Stimulated activated CD4-positive, alpha-beta T cell treated with anti-CD3 and anti-CD28 coated beads, TNF-alpha, amount 100 ng/mL, for 48 hours (primary cell): ENCODE measurements at places on chromosomes 12 and 14.

GRCh38 chr14:68994056-68994455, 15.0 kb upstream of the ACTN1 start:
- DNase-seq, result no peak

GRCh38 chr12:6459004-6459337, 7.1 kb downstream of the TAPBPL start:
- DNase-seq, result no peak

- DNase-seq, result no peak
These were observed 19.9 kb downstream of the SETD3 start for GRCh38 chr14:99460793-99461192.

GRCh38 chr14:68779761-68780323, 13.0 kb downstream of the ZFP36L1 start:
- DNase-seq, result no peak

DNA sequence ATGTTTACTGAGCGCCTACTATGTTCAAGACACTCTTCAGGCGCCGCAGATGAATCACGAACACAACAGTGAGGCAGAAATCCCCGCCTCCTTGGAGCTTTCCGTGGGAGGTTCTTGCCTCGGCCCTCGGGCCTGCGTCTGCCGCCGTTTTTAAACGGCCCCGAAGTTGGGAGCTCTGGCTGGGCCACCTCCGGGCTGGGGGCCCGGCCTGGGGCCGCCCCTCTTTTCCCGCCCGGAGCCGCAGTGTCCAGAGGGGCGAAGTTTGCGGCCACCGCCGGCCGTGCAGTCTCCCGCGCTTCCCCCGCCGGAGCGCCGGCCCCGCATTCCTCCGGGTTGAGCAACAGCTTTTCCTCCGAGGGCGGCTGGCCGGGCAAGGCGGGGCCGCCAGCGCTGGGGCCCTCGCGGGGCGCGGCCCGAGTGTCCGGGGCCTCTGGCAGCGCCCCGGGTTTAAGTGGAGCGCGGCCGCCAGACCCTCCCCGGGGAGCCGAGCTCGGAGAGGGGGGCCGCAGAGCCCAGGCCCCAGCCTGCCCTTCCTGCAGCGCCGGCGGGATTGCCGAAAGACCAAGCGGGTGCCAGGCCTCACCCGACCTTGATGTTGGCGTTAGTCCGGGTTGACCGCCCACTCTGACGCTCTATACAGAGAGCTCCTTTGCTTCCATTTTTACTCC, 18.7 kb upstream of the CTDSP2 start:
- DNase-seq, result peak; percentile 40

DNA sequence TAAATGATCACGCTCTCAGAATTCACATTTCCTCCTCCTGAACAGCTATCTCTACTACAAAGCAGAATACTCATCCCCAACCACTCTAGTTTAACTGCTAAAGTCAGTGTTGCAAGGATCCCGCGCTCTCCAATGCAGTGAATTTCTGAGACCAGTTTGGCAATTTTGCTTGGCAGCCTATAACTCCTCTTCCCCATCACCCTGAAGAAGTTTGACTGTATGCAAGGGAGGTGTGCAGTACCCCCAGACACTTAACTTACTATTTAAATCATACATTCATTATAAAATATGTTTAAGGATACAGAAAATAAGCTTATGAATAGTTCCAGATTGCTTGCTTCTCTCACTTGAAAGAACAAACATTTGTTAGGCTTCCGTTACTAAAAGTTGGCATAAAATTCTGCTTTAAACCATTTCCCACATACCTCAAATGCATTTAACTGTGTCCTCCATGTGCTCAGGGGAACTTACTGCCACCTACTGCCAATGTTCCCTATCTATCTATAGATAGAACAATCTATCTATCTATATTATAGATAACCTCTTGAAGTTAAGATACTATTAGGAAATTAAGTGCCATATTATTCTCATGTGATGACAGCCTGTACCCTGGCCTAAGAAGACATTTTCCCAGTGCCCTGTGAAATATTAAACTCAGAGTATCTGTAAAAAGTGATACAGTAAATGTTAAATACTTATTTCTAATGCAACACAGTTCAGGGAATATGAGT, 2.4 kb downstream of the LGR5 start:
- DNase-seq, result no peak

- DNase-seq, result no peak
These were observed 31.1 kb upstream of the STRAP start for GRCh38 chr12:15851045-15851620.

GRCh38 chr12:122276242-122276641, 9.9 kb upstream of the VPS33A start:
- no peak for DNase-seq
